ENCODE measurements at places on chromosomes 2 and 18.

DNA sequence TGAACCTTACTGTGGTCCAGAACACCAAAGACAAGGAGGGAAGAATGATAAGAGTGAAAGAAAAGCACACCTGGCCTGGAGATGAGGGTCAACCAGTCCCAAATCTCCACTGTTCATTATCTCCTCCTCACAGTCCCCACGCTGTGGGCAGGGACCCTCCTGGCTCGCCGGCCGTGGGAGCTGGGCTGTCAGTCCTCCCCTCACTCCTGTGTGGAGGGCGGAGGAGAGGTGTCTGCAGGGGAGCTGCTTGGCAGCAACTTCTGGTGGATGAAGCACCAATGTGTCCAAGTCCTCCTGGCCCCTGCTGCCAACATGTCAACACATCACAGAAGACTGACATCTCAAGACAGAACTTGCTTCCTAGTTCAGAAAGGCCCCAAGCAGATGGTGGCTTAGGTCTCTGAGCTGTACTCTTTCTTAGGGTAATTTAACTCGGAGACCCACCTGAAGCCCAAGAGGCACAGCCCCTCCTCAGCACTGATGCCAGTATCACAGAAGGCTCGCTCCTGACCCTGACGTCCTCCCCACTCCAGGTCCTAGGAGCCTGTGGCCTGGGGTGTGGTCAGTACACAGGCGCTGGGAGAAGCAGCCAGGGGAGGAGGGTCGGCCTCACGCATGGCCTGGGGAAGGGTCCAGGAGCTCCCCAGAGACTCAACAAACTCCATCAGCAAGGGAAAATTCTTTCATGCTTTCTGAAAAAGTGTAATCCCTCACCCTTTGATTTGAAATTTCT, 54.5 kb downstream of the PARD6G start:
- no peak overlapping the region for H3K27ac ChIP-seq
- DNase-seq: no peak
- H3K27me3 ChIP-seq: no peaks in the 10 kb centered on the region
- peaks cover 4% of the 10 kb centered on the region for H3K36me3 ChIP-seq

- no peak overlapping the region for H3K4me3 ChIP-seq
- no peaks in the 10 kb centered on the region for H3K36me3 ChIP-seq
- no peaks in the 10 kb centered on the region for H3K4me1 ChIP-seq
These were observed 437.7 kb upstream of the HS6ST1 start for GRCh38 chr2:128756365-128756717.

- H3K36me3 ChIP-seq: no peaks in the 10 kb centered on the region
- H3K4me3 ChIP-seq: no peak overlapping the region
- DNase-seq: no peak
These were observed 137.1 kb downstream of the MCFD2 start for GRCh38 chr2:46778511-46778910.

DNA sequence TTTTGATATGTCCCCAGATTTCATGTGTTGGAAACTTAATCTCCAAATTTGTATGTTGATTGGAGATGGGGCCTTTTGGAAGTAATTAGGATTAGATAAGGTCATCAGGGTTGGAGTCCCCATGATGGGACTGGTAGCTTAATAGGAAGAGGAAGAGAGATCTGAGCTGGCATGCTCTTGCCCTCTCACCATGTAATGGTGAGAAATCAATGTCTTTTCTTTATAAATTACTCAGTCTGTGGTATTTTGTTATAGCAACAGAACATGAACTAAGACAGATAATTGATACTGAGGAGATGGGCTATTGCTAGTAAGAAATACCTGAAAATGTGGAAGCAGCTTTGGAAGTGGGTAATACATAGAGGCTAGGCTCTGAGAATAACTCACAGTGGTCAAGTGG, 48.0 kb downstream of the CDC42EP3 start:
- H3K4me1 ChIP-seq: peaks cover 19% of the 10 kb centered on the region
- no peaks in the 10 kb centered on the region for H3K27me3 ChIP-seq
- DNase-seq: no peak
- no peaks in the 10 kb centered on the region for H3K36me3 ChIP-seq
- no peak overlapping the region for H3K4me3 ChIP-seq

- DNase-seq: no peak
- H3K27me3 ChIP-seq: no peaks in the 10 kb centered on the region
- no peak overlapping the region for H3K4me3 ChIP-seq
- no peak overlapping the region for H3K27ac ChIP-seq
These were observed 24.1 kb downstream of the USP40 start for GRCh38 chr2:233542507-233542906.

DNA sequence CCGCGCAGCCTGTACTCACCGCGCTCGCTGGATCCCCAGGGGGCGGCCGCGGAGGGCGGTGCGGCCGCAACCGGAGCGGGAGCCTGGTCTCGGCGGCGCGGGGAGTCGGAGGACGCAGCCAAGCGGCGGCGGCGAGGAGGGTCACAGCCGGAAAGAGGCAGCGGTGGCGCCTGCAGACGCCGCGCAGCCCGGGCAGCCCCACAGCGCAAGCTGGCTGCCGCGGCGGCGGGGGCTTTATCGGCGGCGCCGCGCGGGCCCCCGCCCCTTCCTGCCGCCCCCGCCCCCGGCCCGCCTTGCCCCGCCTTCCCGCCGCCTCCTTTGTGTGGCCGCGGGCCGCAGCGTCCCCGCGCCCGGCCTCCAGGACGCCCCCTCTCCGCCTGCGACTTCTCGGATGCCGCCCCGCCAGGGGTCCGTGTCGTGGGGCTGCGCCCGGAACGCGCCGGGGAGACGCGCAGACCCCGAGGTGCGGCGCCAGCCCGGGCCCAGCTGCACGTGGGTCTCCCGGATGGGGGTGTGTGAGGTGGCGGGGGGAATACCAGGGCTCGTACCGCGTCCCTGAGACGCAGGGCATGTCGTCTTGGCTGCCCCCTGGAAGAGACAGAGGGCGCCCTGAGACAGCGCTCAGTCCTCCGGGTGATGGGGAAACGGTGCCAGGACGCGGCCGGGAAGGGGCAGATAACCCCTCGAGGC, at the start of gene SERPINE2:
Gene SERPINE2, minus strand, starts transcription at position 207 of the 690 bp plus-strand sequence. CDS start 37,386 bp downstream, outside the sequence.
- peak; percentile 67 for DNase-seq
- H3K27me3 ChIP-seq: no peaks in the 10 kb centered on the region
- H3K4me3 ChIP-seq: peak within 1 kb of the TSS; percentile 98
- H3K27ac ChIP-seq: peak within 1 kb of the TSS; percentile 47
- H3K36me3 ChIP-seq: peaks cover 17% of the 10 kb centered on the region
- H3K4me1 ChIP-seq: peaks cover 7% of the 10 kb centered on the region
